Tibial nerve (tissue), 4 donors: ENCODE measurements at places on chromosomes 16 and 17. TPM values are rescaled to one million over a fixed set of nuclear protein-coding genes. Genes with fewer than 3 reads are reported as not detected.
A peak's percentile ranks its signal among the peaks of the same experiment; 100 is the strongest.

The MYH1 gene
- total RNA-seq = not detected

The TMEM132E gene
- not detected for total RNA-seq

DNA sequence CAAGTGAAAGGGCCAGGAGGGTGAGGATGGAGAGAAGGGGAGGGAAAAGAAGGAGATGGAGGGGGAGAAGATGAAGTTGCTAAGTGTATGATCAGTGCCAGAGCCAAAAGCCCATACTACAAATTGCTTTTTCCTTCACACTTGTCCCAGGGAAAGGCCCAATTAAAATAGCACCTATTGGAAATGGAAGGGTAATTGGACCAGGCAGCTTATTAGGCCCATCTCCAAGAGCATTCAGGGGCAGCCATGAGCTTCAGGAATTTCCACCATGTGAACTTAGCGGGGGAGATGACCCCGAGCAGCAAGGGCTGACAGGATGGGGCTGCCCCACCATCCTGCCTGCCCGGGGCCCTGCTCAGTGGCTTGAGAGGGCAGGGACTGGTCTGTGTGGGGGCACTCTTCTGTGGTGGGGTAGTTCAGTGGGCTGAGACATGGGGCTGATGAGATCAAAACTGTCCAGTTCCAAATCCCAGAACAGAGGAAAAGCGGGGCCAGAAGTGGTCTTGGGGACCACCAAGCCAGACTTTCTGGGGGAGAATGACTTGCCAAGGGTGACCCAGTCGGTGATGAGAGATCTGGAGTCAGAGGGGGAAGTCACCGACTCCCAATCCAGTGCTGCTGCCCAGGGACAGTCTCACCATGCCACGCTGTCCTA, 27.5 kb downstream of the GOSR2 start:
- no peak overlapping the region for H3K4me3 ChIP-seq
- no peaks in the 10 kb centered on the region for H3K36me3 ChIP-seq
- no peak for DNase-seq
- no peaks in the 10 kb centered on the region for H3K4me1 ChIP-seq
- H3K27ac ChIP-seq = no peak overlapping the region

GRCh38 chr17:37830151-37830993, 85.5 kb upstream of the HNF1B start:
- H3K36me3 ChIP-seq = no peaks in the 10 kb centered on the region
- no peak overlapping the region for H3K27ac ChIP-seq
- H3K4me1 ChIP-seq = no peaks in the 10 kb centered on the region
- no peak for DNase-seq
- no peak overlapping the region for H3K4me3 ChIP-seq

DNA sequence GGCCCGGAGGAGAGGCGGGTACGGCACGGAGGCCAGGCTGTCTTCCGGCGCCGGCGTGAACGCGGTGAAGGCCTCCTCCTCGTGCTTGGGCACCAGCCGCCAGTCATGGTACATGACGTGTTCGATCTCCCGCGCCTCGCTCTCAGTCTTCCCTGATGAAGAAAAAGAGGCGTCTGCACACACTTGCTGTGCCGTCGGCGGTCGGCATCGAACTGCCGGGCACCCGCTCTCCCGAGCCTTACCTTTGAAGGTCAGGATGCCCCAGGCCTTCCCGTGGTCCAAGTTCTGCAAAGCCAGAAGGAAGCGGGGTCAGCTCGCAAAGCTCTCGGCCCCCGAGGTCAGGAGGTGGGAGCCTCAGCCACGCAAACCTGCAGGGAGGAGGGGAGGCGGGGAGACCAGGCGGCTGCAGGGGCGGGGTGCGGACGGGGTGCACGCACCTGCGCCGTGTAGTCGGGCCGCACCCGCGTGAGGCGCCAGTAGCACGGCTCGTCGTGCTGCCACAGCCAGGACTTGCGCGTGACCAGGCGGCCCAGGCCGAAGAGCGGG, at the start of gene EME2:
TSS of gene EME2 (plus strand) at position 449 of the 546 bp plus-strand sequence. CDS start 418 bp downstream, outside the sequence.
- H3K4me1 ChIP-seq = no peaks in the 10 kb centered on the region
- DNase-seq = no peak
- H3K4me3 ChIP-seq = peak within 1 kb of the TSS; percentile 74
- peak within 1 kb of the TSS; percentile 69 for H3K27ac ChIP-seq
